Activated CD8-positive, alpha-beta memory T cell treated with anti-CD3 and anti-CD28 coated beads, Interleukin-2, amount 10 ng/mL, durations not matched to agents 7 days and 5 days (primary cell): ENCODE measurements at places on chromosomes 11 and 22. TPM values are rescaled to one million over a fixed set of nuclear protein-coding genes. Genes with fewer than 3 reads are reported as not detected.

DNA sequence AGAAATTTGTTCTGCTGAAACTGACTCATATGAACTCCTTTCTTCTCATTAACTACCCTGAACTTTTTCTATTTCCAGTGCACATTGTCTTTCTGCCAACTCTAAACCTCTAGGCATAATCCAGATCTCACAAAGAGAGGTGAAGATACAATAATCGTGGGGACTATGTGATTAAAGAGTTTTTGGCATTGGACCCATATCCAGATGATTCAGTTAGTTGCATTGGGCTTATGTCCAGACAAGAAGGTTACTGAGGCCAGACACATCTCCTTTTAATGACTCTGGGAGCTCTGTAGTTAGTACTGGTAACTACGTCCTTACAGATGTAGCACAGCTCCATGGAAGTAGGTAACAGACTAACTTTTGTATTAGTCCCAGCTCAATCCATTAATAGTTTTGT, 273.0 kb downstream of the CASP12 start:
- DNase-seq, result no peak
- peaks cover 11% of the 10 kb centered on the region for H3K4me1 ChIP-seq
- H3K4me3 ChIP-seq, result no peak overlapping the region
- H3K27me3 ChIP-seq, result no peaks in the 10 kb centered on the region
- H3K36me3 ChIP-seq, result peaks cover 12% of the 10 kb centered on the region

The PLET1 gene
- total RNA-seq, result not detected

The DLG2 gene
- 1.4 TPM for total RNA-seq

The SYT8 gene
- total RNA-seq, result not detected
